ENCODE measurements at places on chromosomes 3 and 15. TPM values are rescaled to one million over a fixed set of nuclear protein-coding genes. Genes with fewer than 3 reads are reported as not detected.

The MTMR10 gene
- total RNA-seq, result 30.7 TPM

The EPHB3 gene
- 1.9 TPM for total RNA-seq

The GPR87 gene
- not detected for total RNA-seq

The CLDN1 gene
- 0.36 TPM for total RNA-seq

The SLC2A2 gene
- not detected for total RNA-seq

The SLC24A5 gene
- not detected for total RNA-seq

The SPTBN5 gene
- total RNA-seq, result 1.7 TPM

The C3orf20 gene
- not detected for total RNA-seq

The CAMK2N2 gene
- total RNA-seq, result 0.71 TPM

Data from sigmoid colon (tissue), 7 donors.